Activated T-helper 9 cell treated with anti-CD3 and anti-CD28 coated beads, Interleukin-2, amount 50 U/mL, for 16 hours (primary cell): ENCODE measurements at places on chromosomes 16 and 17.

- DNase-seq: no peak
Measured at GRCh38 chr17:61510237-61510636, 58.0 kb downstream of the TBX4 start.

DNA sequence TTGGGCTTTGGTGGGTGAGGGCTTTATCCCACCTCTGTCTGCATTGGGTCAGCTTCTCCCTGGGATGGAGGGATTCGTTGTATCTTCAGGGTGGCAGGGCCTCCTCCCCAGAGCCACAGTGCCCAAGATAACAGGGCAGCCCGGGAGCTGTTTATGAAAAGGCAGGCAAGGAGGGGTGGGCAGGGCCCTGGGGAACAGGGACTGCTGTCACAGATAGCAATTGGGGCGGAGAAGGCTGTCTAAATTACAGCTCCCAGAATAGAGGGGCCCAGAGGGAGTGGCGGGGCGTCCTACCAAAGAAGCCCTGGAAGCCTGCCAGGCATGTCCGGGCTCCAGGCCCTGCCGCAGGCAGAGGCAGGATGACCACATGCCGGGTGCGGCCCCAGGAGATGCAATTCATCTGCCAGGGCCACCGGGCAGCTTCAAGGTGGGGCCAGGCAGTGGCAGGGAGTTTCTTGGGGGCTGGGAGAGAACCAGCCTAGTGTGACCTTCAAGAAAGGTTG lies 18.8 kb upstream of the PHOSPHO1 start:
- no peak for DNase-seq

DNA sequence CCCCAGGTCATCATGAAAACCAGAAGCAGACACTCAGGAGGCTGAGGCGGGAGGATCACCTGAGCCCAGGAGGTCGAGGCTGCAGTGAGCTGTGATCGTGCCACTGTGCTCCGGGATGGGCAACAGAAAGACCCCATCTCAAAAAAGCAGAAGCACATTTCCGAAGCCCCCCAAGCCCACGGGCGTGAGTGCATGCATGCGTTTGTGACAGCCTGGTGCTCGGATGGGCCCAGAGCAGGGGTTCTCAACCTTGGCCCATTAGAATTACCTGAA lies 19.1 kb downstream of the TMC6 start:
- DNase-seq: no peak

DNA sequence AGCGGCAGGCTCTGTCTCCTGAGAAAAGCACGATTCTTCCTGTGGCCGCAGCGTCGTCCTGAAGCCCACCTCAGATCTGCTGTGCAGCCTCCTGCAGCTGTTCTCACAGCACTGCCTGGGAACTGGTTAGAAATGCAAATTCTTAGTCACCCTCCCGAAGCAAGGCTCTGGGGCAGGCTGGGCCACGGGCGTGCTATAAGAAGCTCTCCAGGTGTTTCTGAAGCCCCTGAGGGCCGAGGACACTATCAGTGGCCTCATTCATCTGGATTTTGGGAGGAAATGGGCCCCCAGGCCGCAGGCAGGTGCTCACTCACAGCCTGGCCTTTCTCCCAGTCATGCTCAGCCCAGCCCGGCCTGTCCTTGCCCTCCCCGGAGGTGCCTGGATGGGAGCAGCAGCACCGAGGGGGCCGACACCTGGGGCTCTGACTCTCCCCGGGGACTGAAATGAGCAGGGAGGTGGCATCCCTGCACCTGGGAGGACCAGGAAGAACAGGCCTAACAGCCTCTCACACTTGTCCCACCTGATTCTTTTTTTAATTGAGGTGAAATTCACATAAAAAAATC lies 10.4 kb upstream of the NLRC3 start:
- DNase-seq: no peak

DNA sequence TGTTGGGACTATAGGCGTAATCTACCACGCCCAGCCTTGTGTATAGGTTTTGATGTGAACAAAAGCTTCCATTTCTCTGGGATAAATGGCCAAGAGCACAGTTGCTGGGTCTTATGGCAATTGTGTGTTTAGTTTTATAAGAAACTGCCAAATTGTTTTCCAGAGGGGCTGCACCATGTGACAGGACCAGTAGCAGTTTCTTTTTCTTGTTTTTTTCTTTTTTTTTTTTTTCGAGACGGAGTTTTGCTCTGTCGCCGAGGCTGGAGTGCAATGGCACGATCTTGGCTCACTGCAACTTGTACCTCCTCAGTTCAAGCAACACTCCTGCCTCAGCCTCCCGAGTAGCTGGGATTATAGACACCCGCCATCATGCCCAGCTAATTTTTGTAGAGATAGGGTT lies 34.3 kb upstream of the CBX4 start:
- DNase-seq: no peak

DNA sequence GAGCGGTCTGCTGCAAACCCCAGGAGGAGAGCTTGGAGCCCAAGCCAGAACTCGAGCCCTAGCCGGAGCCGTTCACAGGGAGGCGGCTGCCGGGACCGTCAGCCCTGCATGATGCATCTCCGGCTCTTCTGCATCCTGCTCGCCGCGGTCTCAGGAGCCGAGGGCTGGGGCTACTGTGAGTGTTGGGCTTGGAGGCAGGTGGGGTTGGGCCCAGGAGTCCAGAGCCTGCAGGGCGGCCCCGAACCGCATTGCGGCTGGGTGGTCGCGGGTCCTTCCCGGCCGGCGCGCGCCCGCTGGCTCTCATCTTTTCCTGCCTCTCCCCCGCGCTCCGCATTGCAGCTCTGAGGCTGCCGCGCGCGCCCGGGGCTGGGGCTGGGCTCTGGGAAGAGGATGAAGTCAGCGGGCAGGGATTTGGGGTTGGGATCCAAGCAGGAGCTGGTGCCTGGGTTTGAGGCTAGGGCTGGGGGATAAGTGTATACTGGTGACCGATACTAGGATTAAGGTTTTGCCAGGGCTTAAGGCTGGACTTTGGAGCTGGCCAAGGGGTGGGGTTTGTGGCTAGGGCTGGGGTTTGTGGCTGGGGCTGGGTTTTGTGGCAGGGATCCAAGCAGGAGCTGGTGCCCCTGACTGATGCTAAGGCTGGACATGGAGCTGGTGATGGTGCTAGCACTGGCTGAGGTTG lies 532 bp downstream of the CNTNAP1 start:
- no peak for DNase-seq

DNA sequence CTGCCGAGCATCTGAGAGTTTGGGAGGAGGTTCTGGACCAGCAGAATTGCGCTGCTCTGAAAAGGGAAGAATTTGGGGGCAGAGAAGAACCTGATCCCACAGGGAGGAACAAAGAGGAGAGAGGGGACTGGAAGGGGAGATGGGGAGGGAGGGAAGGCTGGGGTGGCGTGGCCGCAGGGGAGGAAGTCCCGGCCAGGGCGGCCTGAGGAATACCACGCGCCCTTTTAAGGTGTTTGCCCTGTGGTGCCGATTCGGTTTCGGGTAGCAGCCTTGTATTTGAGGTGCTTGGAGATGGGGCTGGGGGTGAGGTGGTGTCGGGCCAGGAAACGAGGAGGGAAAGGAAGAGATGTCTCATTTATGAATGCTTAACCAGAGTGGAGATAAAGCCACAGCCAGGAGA lies 51.3 kb downstream of the AKAP1 start:
- no peak for DNase-seq
